ENCODE measurements at places on chromosomes 1 and 21.
A peak's percentile ranks its signal among the peaks of the same experiment; 100 is the strongest.

DNA sequence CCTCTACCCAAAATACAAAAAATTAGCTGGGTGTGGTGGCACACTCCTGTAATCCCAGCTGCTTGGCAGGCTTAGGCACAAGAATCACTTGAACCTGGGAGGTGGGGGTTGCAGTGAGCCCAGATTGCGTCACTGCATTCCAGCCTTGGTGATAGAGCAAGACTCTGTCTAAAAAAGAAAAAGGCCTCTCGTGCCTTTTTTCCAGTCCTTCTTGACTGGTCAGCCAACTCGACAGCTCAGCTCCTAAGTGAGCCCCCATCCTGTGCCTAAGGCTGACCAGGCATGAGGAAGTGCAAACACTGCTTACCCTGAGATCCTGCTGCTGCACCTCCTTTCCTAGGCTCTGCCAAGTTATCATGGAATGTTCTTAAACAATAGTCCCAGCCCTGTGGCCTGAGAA lies 10.1 kb upstream of the PROK1 start:
- DNase-seq, result no peak

DNA sequence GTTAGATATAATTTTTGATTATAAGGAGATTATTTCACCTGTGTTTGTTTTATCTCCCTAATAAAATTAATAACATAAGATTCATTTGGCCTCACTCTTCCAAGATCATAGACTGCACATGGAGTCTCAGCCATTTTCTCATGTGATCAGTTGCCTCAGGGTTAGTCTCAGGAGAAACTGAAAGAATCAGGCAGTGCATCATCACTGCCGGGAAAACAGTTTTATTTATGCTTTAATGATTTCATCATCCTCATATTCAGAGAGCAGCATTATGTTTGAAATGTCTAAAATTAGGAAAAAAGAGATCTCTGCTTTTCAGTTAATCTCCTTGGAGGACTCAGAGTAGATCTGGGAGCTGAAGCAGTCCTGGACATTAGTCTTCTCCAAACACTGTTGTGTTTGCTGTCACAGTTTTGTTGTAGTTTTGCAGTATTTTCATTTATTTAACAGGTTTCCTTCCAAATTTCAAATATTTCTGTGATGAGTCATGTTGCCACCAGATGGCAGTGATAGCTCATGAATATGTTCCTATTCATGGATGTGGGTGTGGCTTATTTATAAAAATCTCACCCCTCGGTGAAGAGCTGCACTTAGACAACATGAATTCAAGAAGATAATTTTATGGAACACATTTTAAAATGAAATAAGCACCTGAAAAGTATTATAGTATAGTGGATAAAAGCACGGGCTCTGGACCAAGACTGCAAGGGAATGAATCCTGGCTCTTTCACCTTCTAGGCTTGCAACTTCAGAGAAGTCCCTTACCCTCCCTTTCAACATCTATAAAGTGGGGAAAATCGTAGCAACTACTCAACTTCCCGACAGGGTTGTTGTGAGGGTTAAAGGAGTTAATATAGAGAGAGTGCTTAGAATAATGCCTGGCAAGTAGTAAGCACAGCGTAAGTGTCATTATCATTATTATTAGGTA lies 31.2 kb downstream of the CHD1L start:
- DNase-seq, result peak; percentile 48

- no peak for DNase-seq
These were observed 383.0 kb upstream of the PTBP2 start for GRCh38 chr1:96338622-96339021.

GRCh38 chr1:190474650-190475211 lies 2.9 kb downstream of the BRINP3 start:
- no peak for DNase-seq

GRCh38 chr1:56429288-56429687 lies 150.1 kb downstream of the PLPP3 start:
- DNase-seq, result no peak

- no peak for DNase-seq
These were observed 2.0 kb upstream of the GJC2 start for GRCh38 chr1:228147768-228148167.

DNA sequence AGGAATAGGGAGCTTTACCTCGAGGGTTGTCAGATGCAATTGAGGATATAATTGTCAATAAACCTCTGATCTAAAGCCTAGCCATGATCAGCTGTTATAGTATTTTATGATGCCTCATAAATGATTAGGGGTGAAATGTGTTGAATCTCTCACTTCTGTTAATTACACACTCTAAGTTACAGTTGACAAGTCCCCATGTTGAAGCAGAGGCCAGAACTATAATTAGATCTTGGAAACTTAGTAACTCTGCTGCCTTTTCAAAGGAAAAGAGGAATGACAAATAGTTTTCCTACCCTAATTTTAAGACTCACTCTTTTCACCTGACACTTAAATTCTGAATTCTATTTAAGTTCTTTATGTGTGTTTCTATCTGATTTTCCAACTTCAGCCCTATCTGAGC lies 33.8 kb downstream of the CCSAP start:
- no peak for DNase-seq

- no peak for DNase-seq
These were observed 53.1 kb downstream of the S100B start for GRCh38 chr21:46551636-46552241.

DNA sequence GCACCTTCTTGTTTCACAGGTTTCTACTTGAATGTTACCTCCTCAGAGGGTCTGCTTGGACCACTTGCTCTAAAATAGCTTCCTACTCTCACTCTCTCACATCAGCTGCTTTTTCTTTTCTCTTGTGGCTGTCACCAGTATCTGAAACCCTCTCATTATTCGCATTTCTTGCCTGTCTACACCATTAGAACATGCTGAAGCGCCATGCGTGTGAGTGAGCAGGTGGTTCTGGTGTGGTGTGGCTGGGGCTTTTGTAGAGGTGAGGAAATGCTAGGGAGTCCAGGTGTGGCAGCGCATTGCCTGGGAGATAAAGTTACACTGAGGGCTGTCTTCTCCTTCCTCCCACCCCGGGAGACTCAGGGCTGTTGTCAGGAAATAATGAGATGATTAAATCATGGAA lies 4.1 kb downstream of the ZNF362 start:
- no peak for DNase-seq

DNA sequence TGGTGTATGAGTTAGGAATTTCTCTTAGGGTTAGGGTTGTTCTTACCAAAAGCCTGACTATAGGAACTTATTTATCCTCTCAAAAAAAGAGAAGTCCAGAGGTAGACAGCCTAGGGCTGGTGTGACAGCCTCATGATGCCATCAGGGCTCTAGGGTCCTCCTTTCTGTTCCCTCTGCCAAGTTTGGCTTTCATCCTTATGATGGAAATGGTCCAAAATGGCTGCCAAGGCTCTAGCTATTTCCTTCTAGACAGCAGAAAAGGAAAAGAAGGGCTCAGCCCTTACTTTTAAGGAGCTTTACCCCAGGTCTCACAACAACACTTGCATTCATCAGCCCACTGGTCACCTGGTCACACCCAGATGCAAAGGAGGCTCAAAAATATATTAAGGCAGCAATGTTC lies 44.5 kb downstream of the IL12RB2 start:
- no peak for DNase-seq

Data from NCI-H1436 (cell line).